Dermis microvascular lymphatic vessel endothelial cell (primary cell): ENCODE measurements at places on chromosomes 1 and 21. TPM values are rescaled to one million over a fixed set of nuclear protein-coding genes. Genes with fewer than 3 reads are reported as not detected.

Gene PGBD2
- 5.9 and 7.5 TPM in 2 replicates for total RNA-seq

Gene ADAMTS1
- 7.5 and 10.1 TPM in 2 replicates for total RNA-seq

Gene FAAP20
- total RNA-seq = 10.3 and 20.9 TPM in 2 replicates

Gene SYT6
- not detected in 2 replicates for total RNA-seq

Gene APOBEC4
- not detected in 2 replicates for total RNA-seq

Gene TEDDM1
- total RNA-seq = not detected in 2 replicates

Gene DIO1
- not detected in 2 replicates for total RNA-seq

Gene TMPRSS3
- under 0.01 TPM in 1 of 2 replicates, not detected in the other for total RNA-seq

Gene BEST4
- under 0.01 TPM in 1 of 2 replicates, not detected in the other for total RNA-seq

Gene CFHR2
- not detected in 2 replicates for total RNA-seq

Gene IVL
- total RNA-seq = not detected in 2 replicates

Gene CLDN8
- total RNA-seq = not detected in 2 replicates

Gene COG2
- total RNA-seq = 12.2 and 12.8 TPM in 2 replicates

Gene SLC39A1
- 86.8 and 136 TPM in 2 replicates for total RNA-seq

Gene HSD3B1
- total RNA-seq = not detected in 2 replicates

Gene HORMAD1
- not detected in 2 replicates for total RNA-seq

Gene S100A14
- 0.13 and 0.51 TPM in 2 replicates for total RNA-seq

Gene ANKRD34A
- total RNA-seq = under 0.01 TPM in 2 replicates

Gene LHX8
- not detected in 2 replicates for total RNA-seq

Gene OPRD1
- not detected in 2 replicates for total RNA-seq

Gene HTR6
- total RNA-seq = under 0.01 and 0.13 TPM in 2 replicates

Gene PSMB4
- total RNA-seq = 435 and 447 TPM in 2 replicates

Gene RASSF5
- 0.13 TPM in 2 replicates for total RNA-seq

Gene ZP4
- not detected in 2 replicates for total RNA-seq

Gene KIRREL1
- total RNA-seq = 16.2 and 19.8 TPM in 2 replicates

Gene RNU1-2
- under 0.01 TPM in 2 replicates for total RNA-seq

Gene OR2T4
- total RNA-seq = not detected in 2 replicates

Gene LCE3D
- not detected in 2 replicates for total RNA-seq

Gene IFNAR1
- 16.4 and 22.3 TPM in 2 replicates for total RNA-seq

Gene MCOLN3
- total RNA-seq = not detected in 2 replicates

Gene MATN1
- under 0.01 TPM in 1 of 2 replicates, not detected in the other for total RNA-seq

Gene ELAPOR1
- 0.13 and 0.26 TPM in 2 replicates for total RNA-seq

Gene CFHR1
- not detected in 2 replicates for total RNA-seq

Gene KCNE2
- not detected in 2 replicates for total RNA-seq

Gene GOLT1A
- 0.13 TPM in 1 of 2 replicates, not detected in the other for total RNA-seq

Gene SMPDL3B
- 0.26 and 0.89 TPM in 2 replicates for total RNA-seq

Gene NTRK1
- not detected in 2 replicates for total RNA-seq

Gene PYHIN1
- total RNA-seq = not detected in 2 replicates
